Fibroblast of pulmonary artery (primary cell): ENCODE measurements at places on chromosomes 2 and 18.

GRCh38 chr2:42905341-42906110 is 113.1 kb upstream of the HAAO start:
- no peak for DNase-seq

DNA sequence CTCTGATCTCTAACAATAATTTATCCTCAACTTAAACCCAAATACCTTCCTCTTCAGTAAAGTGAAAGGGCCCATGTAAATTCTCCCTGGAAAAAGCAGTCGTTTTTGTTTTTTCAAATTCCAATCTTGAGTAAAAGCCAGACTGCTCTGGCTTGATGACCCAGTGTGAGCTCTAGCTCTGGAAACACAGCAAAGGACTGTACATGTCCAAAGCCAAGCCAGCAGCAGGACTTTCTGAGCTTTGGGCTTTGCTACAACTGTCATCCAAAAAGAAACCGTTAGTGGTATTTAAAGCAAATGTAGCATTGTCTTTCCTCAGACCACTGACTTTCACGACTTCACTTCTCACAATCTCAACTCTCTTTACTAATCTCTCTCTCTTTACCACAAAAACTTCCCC is 25.4 kb downstream of the SH3YL1 start:
- no peak for DNase-seq

DNA sequence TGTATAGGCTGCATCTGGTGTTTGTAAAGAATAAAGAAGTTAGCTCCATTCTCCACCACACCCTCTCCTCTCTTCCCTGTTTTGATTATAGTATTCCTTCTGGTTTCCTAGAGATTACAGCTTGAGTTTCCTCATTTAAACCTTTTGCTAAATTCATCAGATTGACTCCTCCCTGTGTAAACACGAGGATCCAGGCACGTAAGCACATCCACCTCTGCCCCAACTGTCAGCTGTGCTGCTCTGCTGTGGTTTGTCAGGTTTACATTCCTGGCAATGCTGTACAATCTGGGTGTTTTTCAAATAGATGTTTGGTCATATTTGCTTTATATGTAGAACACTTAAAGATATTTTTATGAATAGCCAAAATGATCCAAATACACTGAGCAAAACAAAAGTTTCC is 302.8 kb downstream of the PTGR3 start:
- peak; percentile 3 for DNase-seq

- DNase-seq, result no peak
These were observed 22.2 kb downstream of the BIN1 start for GRCh38 chr2:127084611-127085316.

DNA sequence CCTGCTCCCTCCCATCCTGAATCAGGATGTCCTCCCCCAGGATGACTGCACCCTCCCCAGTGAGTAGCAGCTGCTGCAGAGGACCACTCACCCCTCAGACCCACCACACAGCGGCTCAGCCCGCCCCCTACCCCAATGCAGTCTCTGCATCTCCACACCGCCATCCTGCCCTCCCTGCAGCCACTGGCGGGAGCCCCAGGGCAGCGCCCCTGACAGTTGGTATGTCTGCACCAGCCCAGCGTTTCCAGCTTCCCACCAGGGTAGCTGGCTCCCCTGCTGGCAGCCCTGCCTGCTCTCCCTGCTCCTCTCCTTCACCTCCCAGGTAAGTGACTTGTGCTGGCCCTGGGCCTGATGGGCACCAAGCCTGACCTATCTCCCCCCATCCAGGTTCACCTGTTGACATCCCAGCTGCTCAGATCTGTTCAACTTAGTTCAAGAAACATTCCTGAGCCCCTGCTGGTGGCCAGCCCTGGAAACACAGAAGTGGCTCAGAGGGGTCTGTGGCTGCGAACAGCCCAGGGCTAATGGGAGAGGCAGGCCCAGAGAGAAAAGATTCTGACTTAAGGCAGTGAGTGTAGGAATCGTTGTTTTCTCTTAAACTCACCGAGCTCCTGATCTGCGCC is 117.7 kb upstream of the RAB6C start:
- no peak for DNase-seq

DNA sequence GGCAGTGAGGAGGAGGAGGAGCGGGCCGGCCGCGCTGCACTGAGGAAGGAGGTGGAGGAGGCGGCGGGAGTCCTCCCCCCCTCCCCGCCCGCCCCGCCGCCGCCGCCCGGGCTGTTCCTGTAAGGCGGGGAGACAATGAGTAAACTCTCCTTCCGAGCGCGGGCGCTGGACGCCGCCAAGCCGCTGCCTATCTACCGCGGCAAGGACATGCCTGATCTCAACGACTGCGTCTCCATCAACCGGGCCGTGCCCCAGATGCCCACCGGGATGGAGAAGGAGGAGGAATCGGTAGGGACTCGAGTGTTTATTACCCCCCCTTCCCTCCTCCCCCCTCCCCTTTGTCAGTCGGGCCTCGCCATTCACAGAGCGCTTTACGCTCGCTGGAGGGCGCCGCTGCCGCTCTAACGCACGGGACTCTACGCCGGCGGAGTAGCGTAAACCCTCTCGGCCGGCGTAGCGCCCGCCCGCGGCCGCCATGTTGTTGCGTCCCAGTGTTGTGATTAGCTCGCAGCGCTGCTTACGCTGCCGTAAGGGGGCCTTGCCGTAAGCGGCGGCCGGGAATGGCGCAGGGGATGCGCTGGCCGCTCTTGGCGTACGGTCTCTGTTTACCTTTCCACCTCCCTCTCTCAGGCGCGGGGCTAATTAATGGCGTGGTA is 460 bp downstream of the EPC2 start:
- peak; percentile 94 for DNase-seq
